ENCODE measurements at places on chromosomes 7 and 10. TPM values are rescaled to one million over a fixed set of nuclear protein-coding genes. Genes with fewer than 3 reads are reported as not detected.

PRKCQ gene
- total RNA-seq = not detected

- no peak for DNase-seq
Measured at GRCh38 chr10:35274498-35275060, 61.7 kb upstream of the CCNY start.

GRCh38 chr7:99791667-99792369, 7.8 kb upstream of the CYP3A4 start:
- no peak for DNase-seq

- no peak for DNase-seq
Measured at GRCh38 chr7:154882931-154883474, 119.9 kb downstream of the PAXIP1 start.

GRCh38 chr7:2104716-2105115, 128.0 kb downstream of the MAD1L1 start:
- no peak for DNase-seq

- no peak for DNase-seq
Measured at GRCh38 chr7:121547544-121548092, 151.5 kb upstream of the FAM3C start.

DNA sequence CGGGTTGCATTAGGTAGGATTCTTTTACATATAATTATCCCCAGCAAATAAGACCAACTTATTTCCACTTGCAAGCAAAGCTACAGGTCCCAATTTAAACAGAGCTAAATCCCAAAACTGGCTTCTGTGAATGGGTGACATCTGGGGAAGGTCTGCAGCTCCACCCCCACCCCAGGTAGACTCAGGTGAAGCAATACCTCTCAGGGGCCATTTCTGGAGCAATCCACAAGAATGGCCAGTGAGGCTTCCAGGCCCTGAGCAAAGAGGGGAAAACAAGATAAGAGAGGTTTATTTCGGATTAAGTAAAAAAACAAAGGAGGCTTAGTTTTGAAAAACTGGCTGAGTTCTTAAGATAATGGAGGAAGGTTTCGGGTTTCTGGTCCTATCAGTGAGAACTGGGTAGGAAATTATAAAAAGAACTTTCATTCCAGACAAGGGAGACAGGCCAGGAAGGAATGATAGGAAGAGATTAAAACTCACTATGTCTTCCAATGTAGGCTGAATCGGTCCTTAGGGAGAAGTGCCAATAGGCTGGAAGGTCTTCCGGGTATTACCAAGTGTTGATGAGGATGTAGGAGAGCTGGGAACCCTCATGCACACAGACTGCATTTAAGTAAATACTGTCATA, 25.4 kb downstream of the SH3PXD2A start:
- no peak for DNase-seq

OR2A7 gene
- total RNA-seq = not detected

HDAC9 gene
- total RNA-seq = 63.3 TPM

DNA sequence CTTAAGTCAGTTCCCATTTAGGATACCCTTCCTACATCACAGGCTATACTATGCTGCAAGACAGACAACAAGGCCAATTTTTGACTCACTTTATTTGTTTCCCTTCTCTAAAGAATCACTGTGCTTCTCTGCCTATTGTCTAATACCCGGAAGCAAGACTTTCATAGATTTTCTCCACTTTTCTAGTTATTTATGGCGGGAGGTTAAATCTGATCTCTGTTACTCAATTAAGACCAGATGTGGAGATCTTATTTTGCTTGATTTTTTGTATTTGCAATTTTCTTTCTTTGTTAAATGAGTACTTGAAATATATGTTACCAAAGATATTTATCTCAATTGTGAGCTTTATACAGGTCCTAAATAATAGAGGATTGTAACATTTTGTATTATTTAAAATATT, 511.5 kb downstream of the ATRNL1 start:
- no peak for DNase-seq

- no peak for DNase-seq
Measured at GRCh38 chr10:103872137-103872931, 17.0 kb upstream of the SH3PXD2A start.

SFTPA1 gene
- not detected for total RNA-seq

GRCh38 chr10:59654007-59654406, 55.6 kb downstream of the SLC16A9 start:
- no peak for DNase-seq

- DNase-seq = no peak
Measured at GRCh38 chr10:95693071-95693667, 558 bp downstream of the TCTN3 start.

GRCh38 chr7:102453319-102453718, 11.3 kb downstream of the ALKBH4 start:
- DNase-seq = no peak

DNA sequence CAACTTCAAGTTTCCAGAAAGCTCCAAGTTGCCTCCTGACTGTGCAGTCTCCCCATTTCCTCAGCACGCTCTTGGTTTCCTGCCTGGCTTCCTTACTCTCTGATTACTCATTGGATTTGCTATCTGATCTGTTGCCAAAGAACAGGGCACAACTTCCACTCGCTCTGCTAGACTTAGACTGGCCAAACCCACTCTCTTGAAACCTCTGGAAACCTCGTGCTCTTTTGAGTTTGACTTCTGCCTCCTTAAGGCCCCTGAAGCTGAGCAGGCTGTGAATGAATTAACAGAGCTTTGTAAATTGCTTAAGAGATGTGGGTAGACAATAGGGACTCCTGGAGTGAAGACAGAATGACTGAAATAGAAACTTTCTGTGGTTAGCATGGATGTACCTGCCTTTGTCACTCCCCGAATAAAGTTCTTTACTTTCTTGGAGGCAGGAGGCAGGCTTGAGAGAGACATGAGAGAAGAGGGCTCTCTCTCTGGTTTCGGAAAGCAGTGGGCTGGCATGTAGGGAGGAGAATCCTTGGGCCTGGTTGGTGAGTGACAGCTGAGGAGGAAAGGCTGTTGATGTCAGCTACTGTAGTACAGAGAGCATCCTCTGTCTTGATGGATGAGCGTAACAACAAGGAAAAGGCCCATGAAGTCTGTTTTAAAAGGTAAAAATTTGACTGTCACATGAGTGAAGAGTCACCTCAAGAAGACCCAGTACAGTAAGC, 70.8 kb downstream of the CHN2 start:
- DNase-seq = no peak

GRCh38 chr7:145431834-145432233, 596.0 kb upstream of the TPK1 start:
- DNase-seq = no peak

DNA sequence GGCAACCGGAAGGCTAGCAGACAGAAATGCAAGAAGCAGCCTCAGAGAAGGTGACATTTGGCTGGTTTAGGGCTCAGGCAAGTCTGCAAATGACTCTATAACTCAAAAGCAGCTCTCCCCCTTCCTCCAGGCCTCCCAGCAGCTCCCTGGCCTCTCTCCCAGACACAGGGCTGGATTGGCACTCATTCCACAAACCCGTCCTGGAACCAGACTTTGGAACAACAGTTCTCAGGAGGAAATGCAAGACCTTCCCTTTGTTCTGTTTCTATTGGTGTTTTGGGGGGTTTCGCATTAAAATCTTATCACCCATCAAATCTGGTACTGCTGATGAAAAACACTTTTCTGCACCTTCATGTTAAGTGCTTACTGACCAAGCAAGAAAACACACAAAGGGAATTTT, 40.3 kb upstream of the EFCAB10 start:
- DNase-seq = no peak

SPDYE16 gene
- total RNA-seq = not detected

- no peak for DNase-seq
Measured at GRCh38 chr10:80522756-80523363, 14.8 kb upstream of the SH2D4B start.

GALNT17 gene
- total RNA-seq = not detected
